ENCODE measurements at places on chromosomes 1 and 21. TPM values are rescaled to one million over a fixed set of nuclear protein-coding genes. Genes with fewer than 3 reads are reported as not detected.

DNA sequence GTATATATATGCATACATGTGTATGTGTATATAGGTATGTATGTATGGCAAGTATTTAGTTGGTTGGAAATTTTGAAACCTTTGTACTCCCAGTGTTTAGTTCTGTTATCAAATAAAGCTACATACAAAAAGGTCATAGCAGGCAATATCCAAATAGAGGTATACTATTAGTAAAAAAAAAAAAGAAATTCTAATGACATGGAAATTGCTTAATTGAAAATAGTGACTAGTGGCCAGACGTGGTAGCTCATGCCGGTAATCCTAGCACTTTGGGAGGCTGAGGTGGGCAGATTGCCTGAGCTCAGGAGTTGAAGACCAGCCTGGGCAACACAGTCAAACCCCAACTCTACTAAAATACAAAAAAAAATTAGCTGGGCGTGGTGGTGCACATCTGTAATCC lies 351.6 kb upstream of the NR5A2 start:
- no peaks in the 10 kb centered on the region for H3K27me3 ChIP-seq
- DNase-seq: no peak
- H3K27ac ChIP-seq: no peak overlapping the region

- peaks cover 64% of the 10 kb centered on the region for H3K4me1 ChIP-seq
- peak overlapping the region; percentile 99 for H3K27ac ChIP-seq
- peak overlapping the region; percentile 62 for H3K4me3 ChIP-seq
These were observed 1.3 kb downstream of the FAM20B start for GRCh38 chr1:179026813-179027669.

The SLFNL1 gene
- polyA plus RNA-seq: not detected

DNA sequence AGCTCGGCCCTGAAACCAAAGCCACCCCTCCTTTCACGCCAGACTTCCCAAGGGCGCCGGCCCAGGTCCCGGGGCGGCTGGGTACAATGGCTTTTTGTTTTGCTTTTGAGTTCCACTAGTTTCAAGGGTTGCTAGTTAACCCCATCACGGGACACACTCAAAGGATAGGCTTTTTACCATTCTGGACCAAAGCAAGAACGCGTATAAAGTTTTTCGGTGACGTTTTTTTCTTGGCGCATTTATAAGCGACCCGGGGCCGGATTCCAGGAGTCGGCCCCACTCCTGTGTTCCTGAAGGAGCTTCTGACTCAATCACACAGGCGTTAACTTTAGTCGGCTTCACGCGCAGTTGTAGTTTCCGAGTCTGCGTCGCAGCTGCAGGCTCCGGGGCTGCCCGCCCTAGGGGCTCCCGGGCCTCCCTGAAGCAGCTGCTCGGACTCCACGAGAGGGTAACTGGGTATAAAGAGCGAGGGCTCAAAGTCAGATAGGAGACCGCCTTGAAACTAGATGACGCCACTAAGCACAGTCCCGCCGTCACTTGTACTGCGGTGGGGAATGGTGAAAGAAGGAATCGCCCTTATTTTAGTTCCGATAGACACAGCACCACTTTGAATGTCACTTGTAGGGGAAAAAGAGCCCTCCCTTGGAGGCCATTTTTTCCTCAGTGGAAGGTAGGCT lies 707 bp upstream of the KLHL21 start:
- peak; percentile 61 for DNase-seq
- H3K4me3 ChIP-seq: peak overlapping the region; percentile 82
- H3K27ac ChIP-seq: peak overlapping the region; percentile 99

The TMEM53 gene
- 6.9 TPM for polyA plus RNA-seq

DNA sequence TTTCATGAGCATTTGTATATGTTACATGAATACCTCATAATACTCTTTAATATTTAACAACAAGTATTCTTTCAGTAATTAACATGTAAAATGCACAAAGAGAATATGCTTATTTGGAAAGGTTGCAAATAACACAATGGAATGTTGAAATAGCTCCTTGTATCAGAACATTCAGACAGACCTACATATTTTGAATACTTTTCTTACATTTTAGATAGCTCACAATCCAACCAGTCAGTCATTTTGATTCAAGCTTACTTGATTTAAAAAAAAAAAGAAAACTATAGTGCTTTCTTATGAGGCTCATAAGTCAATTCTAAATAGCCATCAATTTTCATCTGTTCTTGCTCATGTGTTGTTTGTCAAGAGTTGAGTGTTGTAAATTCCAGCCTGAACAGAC lies 518.8 kb downstream of the ADGRL2 start:
- H3K4me1 ChIP-seq: no peaks in the 10 kb centered on the region
- H3K36me3 ChIP-seq: no peaks in the 10 kb centered on the region
- DNase-seq: no peak
- H3K27me3 ChIP-seq: no peaks in the 10 kb centered on the region

- DNase-seq: peak; percentile 76
- H3K27me3 ChIP-seq: peaks cover 59% of the 10 kb centered on the region
- peaks cover 17% of the 10 kb centered on the region for H3K4me1 ChIP-seq
- no peak overlapping the region for H3K27ac ChIP-seq
- H3K4me3 ChIP-seq: peak overlapping the region; percentile 35
- H3K36me3 ChIP-seq: no peaks in the 10 kb centered on the region
These were observed 67.5 kb upstream of the CD1D start for GRCh38 chr1:158112994-158113758.

All from stomach (tissue), 19 donors.